ENCODE measurements at places on chromosomes 4 and X. TPM values are rescaled to one million over a fixed set of nuclear protein-coding genes. Genes with fewer than 3 reads are reported as not detected.

TMEM31 gene
- not detected for total RNA-seq

NDNF gene
- not detected for total RNA-seq

USP27X gene
- 1.6 TPM for total RNA-seq

DGKQ gene
- 15.2 TPM for total RNA-seq

WNK3 gene
- total RNA-seq, result 0.12 TPM

KLB gene
- total RNA-seq, result not detected

YY2 gene
- total RNA-seq, result 1.4 TPM

RBMXL3 gene
- total RNA-seq, result not detected

GRIA3 gene
- not detected for total RNA-seq

CXorf65 gene
- total RNA-seq, result 17.9 TPM
